C1 segment of cervical spinal cord (tissue), 14 donors: ENCODE measurements at places on chromosomes 4 and X.

- no peak for DNase-seq
Measured at GRCh38 chr4:155434904-155435303, 58.1 kb upstream of the MAP9 start.

- no peak for DNase-seq
Measured at GRCh38 chr4:24988776-24989175, 42.0 kb downstream of the LGI2 start.

GRCh38 chr4:167114416-167114971 is 119.8 kb downstream of the SPOCK3 start:
- no peak for DNase-seq

- no peak for DNase-seq
Measured at GRCh38 chr4:2074588-2074987, 15.5 kb downstream of the NAT8L start.

GRCh38 chrX:17778997-17779396 is 41.7 kb downstream of the SCML1 start:
- no peak for DNase-seq

- DNase-seq = no peak
Measured at GRCh38 chrX:71109051-71109450, 2.3 kb downstream of the IL2RG start.

DNA sequence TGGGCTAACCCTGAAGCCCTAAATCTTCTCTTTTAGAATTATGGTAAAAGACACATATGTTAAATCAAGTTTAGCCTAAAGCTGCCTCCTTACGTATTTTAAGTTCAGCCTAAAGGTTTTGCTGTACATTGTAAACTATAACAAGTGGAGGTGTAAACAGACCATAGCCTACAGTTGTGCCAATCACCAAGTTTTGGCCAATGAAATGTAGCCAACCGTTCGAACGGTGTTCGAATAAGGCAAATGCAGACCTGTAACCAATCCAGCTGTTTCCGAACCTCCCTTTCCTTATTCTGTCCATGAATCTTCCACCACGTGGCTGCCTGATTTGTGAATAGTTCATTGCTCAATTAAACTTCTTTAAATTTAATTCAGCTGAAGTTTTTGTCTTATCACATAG is 52.1 kb upstream of the TBC1D9 start:
- DNase-seq = no peak

- DNase-seq = no peak
Measured at GRCh38 chr4:123846561-123846960, 450.0 kb downstream of the SPRY1 start.

DNA sequence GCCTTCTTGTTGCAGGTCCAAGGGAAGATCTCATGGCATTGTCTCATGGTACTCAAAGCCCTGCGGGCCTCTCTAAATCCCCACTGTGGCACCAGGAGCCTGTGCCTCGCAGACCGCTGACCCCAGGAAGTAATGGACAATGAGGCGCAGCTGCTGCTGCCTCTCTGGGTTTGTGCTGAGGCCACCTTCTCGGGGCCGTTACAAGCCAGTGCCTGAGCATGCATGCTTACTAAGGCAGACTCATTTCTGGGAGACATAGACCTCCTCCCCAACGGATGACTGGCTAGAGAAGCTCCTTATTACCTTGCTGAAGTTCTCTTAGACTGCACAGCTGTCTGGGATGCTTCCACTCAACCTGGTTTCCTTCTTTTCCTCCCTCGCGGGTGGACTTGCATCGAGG is 1.3 kb downstream of the BDH2 start:
- DNase-seq = no peak

GRCh38 chr4:146443525-146443924 is 78.2 kb downstream of the SLC10A7 start:
- DNase-seq = no peak

DNA sequence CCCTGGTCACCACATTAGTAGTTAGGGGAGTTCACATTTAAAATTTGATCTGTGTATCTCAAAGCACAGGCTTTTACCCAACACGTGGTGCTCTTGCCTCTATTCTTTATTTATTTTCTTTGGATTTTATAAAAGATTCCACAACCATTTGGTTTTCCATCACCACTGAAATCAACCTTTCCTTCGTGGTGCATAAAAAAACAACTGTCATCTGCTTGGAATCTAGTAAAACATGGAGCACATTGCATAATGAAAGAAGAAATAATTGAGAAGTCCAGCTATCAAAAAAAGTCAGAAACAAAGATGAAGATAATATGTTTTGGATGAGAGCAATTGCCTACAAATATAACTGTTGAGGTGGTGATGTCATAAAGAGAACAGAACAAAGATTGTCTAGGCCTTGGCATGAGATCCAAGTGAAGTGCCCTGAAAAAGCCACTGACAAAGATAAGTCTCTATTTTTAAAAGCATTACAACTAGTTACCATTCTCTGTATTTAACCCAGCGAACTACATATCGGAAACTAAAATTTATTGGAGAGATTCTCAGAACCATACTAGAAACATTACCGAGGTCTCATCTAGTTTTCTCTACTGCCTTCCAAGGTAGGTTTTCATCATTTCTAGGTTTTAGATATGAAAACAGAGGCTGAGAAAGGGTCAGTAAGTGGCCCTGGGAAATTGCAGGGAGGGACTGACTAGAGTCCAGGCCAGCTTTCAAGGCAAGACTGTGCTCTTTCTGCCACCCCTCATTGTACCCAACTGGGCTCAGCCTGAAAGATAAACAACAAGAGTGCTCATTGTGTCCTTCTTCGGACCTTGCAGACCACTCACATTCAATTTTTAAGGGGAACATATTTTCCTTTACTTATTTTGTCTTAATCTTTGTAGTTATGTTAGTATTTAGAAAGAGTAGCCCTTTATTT is 127.3 kb downstream of the MAD2L1 start:
- no peak for DNase-seq

DNA sequence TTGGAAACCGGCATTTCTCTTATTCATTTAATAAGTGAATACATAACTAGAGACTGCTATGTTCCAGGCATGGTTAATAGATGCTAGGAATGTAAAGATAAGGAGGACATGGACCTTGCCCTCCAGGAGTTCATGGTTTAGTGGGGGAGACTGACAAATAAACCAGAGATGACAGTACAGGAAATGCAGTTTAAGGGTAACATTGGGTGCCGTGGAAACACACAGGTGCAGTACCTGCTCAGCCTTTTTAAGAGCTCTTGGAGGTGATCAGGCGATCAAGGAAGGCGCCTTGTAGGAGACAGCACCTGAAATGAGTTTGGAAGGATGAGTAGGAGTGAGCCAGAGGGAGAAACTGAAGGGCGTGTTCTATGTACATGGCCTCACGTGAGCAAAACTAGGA is 145.8 kb downstream of the AASDH start:
- no peak for DNase-seq

- no peak for DNase-seq
Measured at GRCh38 chr4:110096405-110096804, 102.0 kb downstream of the ELOVL6 start.

DNA sequence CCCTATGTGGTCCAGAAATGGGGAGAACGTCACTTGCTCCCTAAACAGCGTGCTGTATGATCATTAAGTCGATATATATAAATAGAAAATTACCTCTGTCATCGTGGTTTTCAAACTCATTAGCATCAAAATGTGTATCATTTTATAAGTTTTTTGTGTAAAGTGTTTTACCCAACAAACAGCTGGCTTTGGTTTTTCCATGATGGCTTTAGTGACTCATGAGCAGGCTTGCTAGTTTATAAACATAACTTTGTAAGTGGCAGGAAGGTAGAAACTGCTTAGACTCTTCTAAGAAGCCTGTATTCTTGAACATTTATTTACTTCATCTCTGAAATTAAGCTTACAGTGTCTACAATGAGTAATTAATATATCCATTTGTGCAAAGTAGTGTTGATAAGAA is 108.4 kb upstream of the DIPK2B start:
- no peak for DNase-seq

DNA sequence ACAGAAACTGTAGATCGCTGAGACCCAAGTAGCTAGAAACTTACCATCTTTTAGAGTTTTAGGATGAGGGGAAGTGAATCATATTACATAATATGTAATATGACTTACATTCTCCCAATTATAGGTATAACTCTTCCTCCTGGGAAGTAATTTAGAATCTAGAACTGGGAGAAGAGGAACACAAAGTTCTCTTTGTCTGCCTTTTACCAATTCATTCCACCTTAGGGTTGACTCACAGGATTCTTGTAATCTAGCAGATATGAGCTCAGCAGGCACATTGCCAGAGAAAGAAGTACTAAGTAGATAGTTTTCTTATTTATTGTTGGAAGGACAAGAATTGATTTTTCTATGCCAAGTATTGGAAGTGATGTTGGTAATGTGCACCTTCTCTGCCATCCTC is 58.0 kb upstream of the CCSER1 start:
- no peak for DNase-seq

DNA sequence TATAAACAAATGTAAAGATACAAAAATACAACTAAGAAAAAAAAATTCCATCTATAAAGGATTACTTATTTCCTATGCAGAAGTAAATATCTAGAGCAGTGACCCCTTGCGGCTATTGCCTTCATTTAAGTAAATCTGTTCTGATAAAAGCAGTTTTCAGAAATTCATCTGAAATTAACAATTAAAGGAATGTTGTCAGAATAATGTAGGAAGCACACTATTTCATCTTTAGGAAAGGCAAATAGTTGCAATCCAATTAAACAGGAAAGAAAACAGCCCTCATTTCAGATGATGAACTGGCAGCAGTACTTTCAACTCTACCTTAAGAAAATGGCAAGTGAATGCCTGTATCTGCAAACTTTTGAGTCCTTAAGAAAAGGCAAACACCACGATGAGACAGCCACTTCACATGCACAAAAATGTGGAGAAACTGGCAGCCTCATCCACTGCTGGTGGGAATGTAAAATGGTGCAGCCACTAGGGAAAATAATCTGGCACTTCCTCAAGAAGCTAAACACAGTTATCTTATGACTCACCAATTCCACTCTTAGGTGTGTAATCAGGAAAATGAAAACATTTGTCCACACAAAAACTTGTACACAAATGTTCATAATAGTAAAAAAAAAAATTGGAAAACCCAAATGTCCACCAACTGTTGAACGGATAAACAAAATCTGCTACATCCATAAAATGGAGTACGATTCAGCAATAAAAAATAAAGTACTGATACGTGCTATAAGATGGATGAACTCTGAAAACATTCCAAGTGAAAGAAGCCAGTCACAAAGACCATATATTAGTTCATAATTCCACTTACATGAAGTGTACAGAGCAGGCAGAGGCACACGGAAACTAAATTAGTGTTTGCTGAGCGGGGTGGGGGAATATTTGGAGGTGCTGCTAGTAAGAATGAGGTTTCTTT is 2.0 kb upstream of the THAP9 start:
- DNase-seq = no peak

- DNase-seq = no peak
Measured at GRCh38 chr4:112604589-112604988, 32.1 kb downstream of the ZGRF1 start.

- no peak for DNase-seq
Measured at GRCh38 chr4:6509587-6509986, 37.2 kb upstream of the PPP2R2C start.

GRCh38 chr4:113692809-113693411 is 68.6 kb downstream of the CAMK2D start:
- DNase-seq = no peak

- DNase-seq = no peak
Measured at GRCh38 chrX:97290199-97290598, 406.5 kb downstream of the RPA4 start.

GRCh38 chr4:101699441-101700124 is 90.9 kb upstream of the BANK1 start:
- DNase-seq = no peak

- no peak for DNase-seq
Measured at GRCh38 chr4:106258145-106259045, 57.6 kb downstream of the TBCK start.

DNA sequence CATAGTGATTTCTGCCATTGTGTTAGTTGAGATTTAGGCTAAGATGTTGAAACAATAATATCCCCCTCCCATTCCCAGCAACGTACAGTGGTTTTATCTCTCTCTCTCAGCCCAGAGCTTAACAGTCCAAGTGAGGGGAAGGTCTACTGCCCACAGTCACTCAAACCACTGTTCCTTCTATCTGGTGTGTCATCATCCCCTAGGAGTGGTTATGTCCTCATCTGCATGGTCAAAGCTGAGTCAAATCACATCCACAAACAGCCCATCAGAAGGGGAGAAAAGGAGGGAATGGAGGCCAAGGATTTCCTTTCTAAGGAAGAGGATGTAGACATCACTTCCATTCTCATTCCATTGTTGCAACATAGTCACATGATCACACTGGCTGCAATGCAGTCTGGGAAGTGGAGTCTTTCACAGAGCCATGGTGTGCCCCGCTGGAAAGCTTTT is 42.8 kb upstream of the CHRNA9 start:
- DNase-seq = no peak

DNA sequence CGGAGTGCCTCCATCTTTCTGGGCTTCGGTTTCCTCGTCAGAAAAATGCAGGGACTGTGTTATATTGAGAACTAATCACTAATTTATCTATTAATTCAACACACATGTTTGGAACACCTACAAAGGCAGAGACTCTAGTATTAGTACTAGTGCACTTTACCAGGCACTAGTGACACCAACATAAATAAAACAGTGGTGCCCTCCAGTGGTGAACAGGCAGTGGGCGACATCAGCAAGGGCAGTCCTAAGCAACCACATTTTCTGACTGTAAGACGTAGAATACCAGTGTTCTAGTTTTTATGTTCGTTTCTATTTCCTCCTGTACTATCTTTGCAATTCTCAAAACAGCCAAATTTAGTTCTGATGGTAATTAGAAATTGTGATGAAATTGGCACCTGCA is 69.1 kb upstream of the UCP1 start:
- DNase-seq = no peak

- DNase-seq = no peak
Measured at GRCh38 chr4:70747874-70748273, 26.1 kb downstream of the RUFY3 start.

GRCh38 chr4:89889289-89889688 is 5.4 kb upstream of the MMRN1 start:
- DNase-seq = no peak

- no peak for DNase-seq
Measured at GRCh38 chr4:106700321-106700720, 331.7 kb upstream of the GIMD1 start.

DNA sequence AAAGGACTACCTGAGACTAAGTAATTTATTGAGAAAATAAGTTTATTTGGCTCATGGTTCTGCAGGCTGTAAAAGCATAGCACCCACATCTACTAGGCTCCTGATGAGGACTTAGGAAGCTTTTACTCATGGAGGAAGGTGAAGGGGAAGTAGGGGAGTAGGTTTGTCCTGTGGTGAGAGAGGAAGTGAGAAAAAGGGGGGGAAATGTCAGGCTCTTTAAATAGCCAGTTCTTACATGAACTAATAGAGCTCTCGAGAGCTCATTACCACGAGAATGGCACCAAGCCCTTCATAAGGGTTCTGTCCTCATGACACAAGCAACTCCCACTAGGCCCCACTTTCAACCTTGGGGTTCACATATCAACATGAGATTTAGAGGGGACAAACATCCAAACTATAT is 125.5 kb upstream of the NRK start:
- no peak for DNase-seq

- no peak for DNase-seq
Measured at GRCh38 chr4:55791666-55792065, 27.9 kb upstream of the EXOC1L start.

GRCh38 chrX:67730296-67730695 is 186.5 kb downstream of the AR start:
- DNase-seq = no peak

- no peak for DNase-seq
Measured at GRCh38 chrX:69155786-69156520, 9.3 kb downstream of the PJA1 start.
